Cortex of kidney (tissue), 1 donor: ENCODE measurements at places on chromosomes 4 and X.

- no peak for DNase-seq
These were observed 236.4 kb downstream of the PDGFC start for GRCh38 chr4:156734965-156735895.

DNA sequence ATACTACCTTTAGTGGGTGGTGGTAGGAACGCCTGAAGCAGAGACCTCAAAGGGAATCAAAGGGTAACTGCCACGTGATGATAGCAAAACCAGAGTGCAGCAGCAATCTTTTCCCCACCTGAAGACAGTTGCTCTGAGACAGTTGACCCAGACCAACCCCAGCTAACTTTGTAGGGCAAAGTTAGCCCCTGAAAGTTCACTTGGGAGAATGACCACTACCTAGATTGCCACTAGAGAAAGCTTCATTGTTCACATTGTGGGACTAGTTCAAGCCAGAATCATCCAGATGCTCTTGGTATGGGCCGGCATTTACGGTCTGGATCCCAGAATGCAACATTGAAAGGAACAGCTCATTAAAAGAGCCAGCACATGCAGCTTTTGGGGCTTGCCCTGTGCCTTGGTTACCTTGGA lies 4.1 kb downstream of the SEPTIN6 start:
- no peak for DNase-seq

GRCh38 chrX:137031517-137032340 lies 2.1 kb downstream of the GPR101 start:
- no peak for DNase-seq

DNA sequence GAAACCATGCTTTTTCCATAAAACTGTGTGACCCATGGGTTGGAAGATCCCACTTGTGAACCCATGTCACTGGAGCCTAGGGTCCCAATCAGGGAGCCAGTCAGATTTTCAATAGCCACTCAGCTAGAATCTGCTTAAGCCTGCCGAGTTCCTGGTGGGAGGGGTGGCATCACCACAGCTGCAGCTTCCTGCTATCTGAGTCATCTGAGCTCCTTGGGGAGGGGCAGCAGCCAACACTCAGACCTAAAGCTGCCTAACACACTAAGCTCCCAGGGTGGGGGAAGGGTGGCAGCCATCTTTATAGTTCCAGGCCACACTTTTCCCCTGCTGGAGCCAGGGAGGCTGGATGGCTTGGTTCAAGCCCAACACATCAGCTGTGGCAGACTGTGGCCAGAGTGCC lies 350.1 kb downstream of the C4orf33 start:
- no peak for DNase-seq

- DNase-seq = no peak
These were observed 187.3 kb downstream of the MAB21L2 start for GRCh38 chr4:150769248-150769647.
